Spinal cord (tissue), 10 donors: ENCODE measurements at places on chromosomes 2 and 18. TPM values are rescaled to one million over a fixed set of nuclear protein-coding genes. Genes with fewer than 3 reads are reported as not detected.

Gene TTR
- polyA plus RNA-seq, result 0.27 TPM

Gene PRSS56
- 4.8 TPM for polyA plus RNA-seq

Gene BCL11A
- polyA plus RNA-seq, result 58.0 TPM

Gene NDC80
- polyA plus RNA-seq, result 11.5 TPM

Gene TDRD15
- 0.48 TPM for polyA plus RNA-seq

Gene CCL20
- 0.49 TPM for polyA plus RNA-seq

Gene PAX3
- 13.7 TPM for polyA plus RNA-seq

Gene KIF5C
- 279 TPM for polyA plus RNA-seq

Gene HDAC4
- 25.2 TPM for polyA plus RNA-seq

Gene PLEKHH2
- polyA plus RNA-seq, result 9.0 TPM

Gene DSC3
- polyA plus RNA-seq, result 0.78 TPM

Gene NLRC4
- polyA plus RNA-seq, result 1.5 TPM

Gene PID1
- polyA plus RNA-seq, result 60.4 TPM

Gene ANKRD53
- polyA plus RNA-seq, result 4.9 TPM

Gene C2orf80
- polyA plus RNA-seq, result 35.4 TPM

Gene LIPG
- 7.7 TPM for polyA plus RNA-seq

Gene SERPINB10
- not detected for polyA plus RNA-seq

Gene CD226
- polyA plus RNA-seq, result 1.3 TPM

Gene TRAK2
- polyA plus RNA-seq, result 23.9 TPM

Gene AAK1
- polyA plus RNA-seq, result 43.2 TPM

Gene SNTG2
- 1.5 TPM for polyA plus RNA-seq

Gene CHCHD5
- 29.1 TPM for polyA plus RNA-seq

Gene ANKRD36
- 17.2 TPM for polyA plus RNA-seq

Gene AQP12B
- 0.44 TPM for polyA plus RNA-seq

Gene GLS
- 76.8 TPM for polyA plus RNA-seq

Gene SLC5A7
- polyA plus RNA-seq, result 18.3 TPM

Gene HOXD1
- 5.1 TPM for polyA plus RNA-seq

Gene TFPI
- 72.9 TPM for polyA plus RNA-seq
